ENCODE measurements at places on chromosomes 6 and 20.

DNA sequence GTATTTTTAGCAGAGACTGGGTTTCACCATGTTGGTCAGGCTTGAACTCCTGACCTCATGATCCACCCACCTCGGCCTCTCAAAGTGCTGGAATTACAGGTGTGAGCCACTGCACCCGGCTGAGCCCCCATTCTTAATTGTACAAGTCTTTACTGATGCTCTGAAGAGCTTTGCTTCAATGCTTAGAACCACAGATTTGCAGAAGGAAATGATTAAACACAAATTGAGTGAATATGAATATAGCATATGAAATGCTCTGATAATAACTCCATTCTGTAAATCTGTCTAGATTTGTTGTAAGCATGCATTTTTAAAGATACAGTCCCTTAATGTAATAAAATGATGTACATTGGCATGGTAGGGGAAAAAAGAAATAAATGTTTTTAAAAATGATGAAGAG, 4.3 kb upstream of the MCM3 start:
- no peak for DNase-seq

GRCh38 chr6:3061501-3061941, 6.8 kb upstream of the RIPK1 start:
- DNase-seq: no peak

- no peak for DNase-seq
These were observed 22.0 kb downstream of the RALY start for GRCh38 chr20:34015401-34016335.

GRCh38 chr20:6708010-6708409, 59.5 kb upstream of the BMP2 start:
- DNase-seq: no peak

DNA sequence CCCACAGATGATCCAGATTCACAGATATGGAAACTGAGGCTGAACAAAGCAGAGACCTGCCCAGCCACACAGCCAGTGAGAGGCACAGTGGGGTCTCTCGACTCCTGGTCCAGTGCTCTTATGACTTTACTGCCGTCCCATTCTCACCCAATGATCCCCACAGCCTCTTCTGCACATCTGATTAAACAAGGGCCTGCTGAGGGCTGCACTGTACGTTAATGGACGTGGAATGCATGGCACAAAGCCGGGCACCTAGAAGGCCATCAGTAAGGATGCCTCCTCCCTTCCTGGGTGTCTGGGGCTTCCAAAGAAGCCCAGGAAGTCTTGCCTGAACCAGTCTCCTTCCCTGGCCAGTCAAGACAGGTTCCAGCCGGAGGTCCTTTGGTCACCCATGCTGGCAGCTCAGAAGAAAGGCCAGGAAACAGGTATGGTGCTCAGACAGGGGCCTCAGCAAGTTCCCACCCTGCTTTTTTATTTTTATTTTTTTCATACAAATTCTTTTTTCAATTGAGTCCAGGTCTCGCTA, 3.8 kb downstream of the TFEB start:
- DNase-seq: no peak

- no peak for DNase-seq
These were observed 32.2 kb downstream of the ILRUN start for GRCh38 chr6:34664256-34664971.

- no peak for DNase-seq
These were observed 59.5 kb downstream of the CTCFL start for GRCh38 chr20:57465486-57465885.

GRCh38 chr6:41345901-41346300, 10.5 kb downstream of the NCR2 start:
- DNase-seq: no peak

DNA sequence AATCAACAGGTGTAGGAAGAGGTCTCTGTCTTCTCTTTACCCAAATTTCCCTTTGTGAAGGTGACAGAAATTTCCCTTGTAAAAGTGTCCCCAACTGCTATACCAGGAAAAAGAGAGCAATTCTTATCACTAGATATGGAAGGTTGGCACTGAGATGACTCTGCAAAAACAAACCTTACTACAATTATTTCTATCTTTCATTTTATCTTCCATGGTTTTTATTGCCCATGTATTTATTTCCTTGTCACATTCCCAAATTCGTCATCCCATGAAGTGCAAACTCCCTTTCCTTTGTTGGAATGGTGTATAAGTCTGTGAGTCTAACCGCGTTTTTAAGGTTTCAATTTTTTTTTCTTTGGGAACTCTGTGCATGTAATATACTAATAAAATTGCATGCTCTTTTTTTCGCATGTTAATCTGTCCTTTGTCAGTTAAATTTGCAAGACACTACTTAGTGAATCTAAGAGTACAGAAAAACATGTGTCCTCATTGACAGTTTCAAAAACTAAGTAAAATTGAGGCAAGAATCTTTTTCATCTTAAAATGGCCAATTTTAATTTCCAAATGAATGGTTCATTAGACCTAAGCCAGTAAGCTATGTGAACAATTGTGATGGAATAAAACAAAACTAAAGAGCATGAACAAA, 35.4 kb upstream of the HFE start:
- DNase-seq: no peak

DNA sequence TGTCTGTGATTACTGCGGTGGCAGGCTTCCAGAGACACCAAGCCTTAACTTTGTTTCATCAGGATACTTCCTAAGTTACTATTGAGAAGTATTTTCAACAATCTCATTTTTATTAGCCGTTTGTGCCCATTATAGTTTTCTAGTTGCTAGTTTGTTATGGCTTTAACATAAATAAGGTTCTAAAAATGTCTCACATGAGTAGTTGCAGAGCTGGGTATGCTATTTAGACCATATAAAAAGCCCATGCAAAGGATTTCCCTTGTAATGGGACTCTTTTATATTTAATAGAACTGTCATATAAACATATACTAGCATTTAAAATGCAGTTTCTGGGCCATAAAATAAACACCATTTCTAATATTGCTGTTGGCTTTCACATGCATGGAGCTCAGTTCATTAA, 205.3 kb upstream of the TCF21 start:
- no peak for DNase-seq

DNA sequence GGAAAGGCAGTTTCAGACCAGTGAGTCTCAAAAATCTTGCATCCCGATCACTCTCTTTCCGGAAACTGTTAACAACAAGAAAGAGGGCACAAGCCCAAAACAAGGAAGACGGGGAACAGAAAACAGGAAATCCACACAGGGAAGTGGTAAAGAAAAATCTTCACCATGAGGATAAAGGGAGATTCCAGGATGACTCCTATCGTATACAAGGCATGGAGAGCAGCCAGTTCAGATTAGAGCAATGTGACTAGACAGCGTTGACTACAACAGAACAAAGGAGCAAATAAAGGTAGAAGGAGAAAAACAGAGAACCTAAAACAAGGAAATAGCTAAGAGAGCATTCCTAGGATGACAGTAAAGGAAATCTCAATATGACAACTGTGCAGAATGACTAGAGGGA, 26.5 kb downstream of the VNN1 start:
- no peak for DNase-seq

GRCh38 chr6:149176971-149177667, 140.4 kb upstream of the TAB2 start:
- DNase-seq: no peak

DNA sequence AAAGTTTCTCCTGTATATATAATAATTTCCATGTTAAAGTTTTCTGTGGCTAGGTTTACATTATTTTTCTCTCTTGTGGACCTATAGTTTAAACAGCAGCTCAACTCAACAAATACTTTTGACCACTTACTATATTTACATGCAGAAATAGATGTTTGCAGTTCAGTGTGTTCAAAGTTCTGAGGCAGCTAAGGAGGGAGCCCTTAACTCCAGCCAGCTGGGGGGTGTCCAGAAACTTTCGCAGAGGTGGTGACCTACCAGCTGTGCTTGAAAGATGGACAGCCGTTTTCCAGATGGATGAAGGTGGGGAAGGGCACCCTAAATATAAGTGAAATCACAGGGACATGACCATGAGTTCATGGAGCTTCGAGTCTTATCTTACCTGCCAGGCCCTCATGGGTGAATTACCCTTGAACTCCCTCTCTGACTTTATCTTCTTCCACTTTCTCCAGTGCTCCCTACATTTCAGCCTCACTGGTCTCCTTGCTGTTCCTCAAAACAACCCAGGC, 33.4 kb downstream of the DHX35 start:
- no peak for DNase-seq

DNA sequence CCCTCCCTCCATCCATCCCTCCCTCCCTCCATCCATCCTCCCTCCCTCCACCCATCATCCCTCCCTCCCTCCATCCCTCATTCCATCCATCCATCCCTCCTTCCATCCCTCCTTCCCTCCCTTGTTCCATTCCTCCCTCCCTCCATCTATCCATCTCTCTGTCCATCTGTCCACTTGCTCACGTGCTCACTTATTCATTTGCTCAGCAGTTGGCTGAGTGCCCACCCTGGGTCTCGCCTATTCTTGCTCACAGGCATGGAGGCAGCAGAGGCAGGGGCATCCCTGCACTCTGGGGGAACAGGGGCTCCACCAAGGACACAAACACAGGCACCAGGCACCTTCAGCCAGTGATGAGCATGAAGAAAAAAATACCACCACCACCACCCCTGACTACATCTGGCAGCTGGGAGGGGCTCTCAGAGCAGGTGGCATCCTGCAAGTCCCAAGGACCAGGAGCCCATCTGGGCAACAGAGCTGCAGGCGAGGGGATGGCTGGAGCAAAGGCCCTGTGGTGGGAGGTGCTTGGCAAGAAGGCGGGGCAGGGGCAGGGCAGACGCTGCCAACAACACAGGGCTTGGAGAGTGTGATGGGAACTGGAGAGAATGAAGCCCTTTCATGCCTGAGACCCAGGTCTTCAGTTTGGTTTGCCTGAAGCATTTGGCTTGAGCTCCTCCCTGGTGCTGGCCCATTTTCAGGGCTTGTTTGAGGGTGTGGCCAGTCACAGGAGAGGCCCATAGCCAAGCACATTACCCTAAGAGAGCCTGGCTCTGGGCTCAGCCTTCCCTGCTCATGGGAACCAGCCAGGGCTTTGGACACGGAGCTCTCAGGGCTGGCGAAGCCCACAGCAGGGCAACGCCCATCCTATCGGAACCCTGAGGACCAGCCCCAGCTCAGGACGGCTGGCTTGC, 40.2 kb upstream of the MRGBP start:
- no peak for DNase-seq

GRCh38 chr6:127878115-127878514, 22.7 kb downstream of the THEMIS start:
- DNase-seq: no peak

DNA sequence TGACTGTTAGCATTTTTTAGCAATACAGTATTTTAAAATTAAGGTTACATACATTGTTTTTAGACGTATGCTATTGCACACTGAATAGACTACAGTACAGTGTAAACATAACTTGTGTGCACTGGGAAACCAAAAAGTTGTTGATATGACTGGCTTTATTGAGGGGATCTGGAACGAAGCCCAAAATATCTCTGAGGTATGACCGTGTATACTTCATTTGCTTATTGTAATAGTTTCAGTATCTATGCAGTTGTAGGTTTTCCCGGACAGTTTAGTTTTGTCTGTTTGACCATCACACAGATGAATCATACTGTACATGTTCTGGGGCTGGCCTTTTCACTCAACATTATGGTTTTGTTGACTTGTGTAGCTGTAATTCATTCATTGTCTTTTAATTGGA, 6.9 kb upstream of the ZBTB12 start:
- DNase-seq: no peak

GRCh38 chr20:50510706-50511542, 741 bp downstream of the PTPN1 start:
- DNase-seq: peak; percentile 10

GRCh38 chr6:64012351-64013001, 376.9 kb downstream of the PHF3 start:
- no peak for DNase-seq

- DNase-seq: no peak
These were observed 135.0 kb upstream of the TNFAIP3 start for GRCh38 chr6:137731960-137732616.

DNA sequence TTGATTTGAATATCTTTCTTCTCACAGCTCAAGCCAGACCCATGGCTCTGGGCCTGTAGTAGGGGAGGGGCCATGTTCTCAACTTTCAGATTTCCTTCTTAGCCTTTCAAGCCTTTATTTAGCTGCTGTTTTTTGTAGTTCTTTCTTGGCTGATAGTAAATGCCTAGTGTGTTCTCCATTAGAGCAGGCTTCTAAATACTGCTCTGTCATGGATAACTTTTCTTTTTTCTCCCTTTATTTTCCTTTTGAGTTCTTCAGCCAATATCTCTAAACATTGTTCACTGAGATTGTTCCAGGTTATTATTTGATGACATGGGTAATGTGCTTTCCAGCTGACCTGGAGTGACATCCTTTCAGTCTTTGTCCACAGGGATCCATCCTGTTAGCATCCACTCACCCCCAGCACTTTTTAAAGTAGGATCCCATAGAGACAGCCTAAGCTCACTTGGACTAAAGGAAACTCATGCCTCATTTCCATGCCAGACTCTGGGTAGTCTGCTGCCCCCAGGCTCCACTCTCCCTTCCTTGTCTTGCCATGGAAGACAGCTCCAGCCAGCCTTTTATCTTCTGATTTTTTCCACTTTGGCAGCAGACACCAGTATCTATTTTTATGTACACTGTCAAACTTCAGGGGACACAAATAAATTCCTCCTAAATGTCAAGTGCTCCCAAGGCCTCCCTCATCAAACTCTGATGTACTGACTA, 645.6 kb downstream of the RNF144B start:
- no peak for DNase-seq

GRCh38 chr6:101391772-101392585, 1.5 kb upstream of the GRIK2 start:
- DNase-seq: no peak

DNA sequence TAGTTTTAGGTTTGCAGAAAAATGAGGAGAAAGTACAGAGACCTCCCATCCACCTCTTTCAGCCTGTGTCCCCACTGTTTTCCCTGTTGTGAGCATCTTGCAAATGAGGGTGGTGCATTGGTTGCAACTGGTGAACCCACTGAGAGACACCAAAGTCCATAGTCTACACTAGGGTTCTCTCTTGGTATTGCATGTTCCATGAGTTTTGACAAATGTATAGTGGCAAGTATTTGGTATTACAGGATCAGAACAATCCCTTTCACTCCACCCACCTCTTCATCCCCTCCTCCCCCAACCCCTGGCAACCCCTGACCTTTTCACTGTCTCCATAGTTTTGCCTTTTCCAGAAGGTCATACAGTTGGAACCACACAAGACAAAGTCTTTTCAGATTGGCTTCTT, 20.1 kb downstream of the ZNF831 start:
- DNase-seq: no peak

DNA sequence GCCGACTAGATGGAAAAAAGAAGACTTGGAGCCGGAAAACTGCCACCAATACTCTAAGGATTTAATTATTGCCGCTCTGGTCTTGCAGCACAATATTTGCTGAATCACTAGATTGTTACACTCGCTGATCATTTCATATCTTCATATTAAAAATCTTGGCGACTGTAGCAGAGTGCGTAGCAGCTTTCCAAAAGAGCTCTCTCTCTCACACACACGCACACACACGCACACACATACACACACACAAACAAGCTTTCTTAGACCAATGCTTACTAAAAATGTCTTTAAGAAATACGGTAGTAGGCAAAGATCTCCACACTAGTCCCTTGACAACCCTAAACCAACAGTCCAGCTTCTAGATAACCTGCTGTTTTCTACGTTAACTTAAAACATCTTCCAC, 7.7 kb downstream of the GRIK2 start:
- no peak for DNase-seq
